Aorta (tissue), 5 donors: ENCODE measurements at places on chromosomes 3 and 15. TPM values are rescaled to one million over a fixed set of nuclear protein-coding genes. Genes with fewer than 3 reads are reported as not detected.
A peak's percentile ranks its signal among the peaks of the same experiment; 100 is the strongest.

SLITRK3 gene
- total RNA-seq: 0.26 TPM

GRCh38 chr15:60343221-60343970, 54.4 kb downstream of the ANXA2 start:
- no peaks in the 10 kb centered on the region for H3K27me3 ChIP-seq
- peaks cover 2% of the 10 kb centered on the region for H3K36me3 ChIP-seq
- H3K4me3 ChIP-seq: no peak overlapping the region
- DNase-seq: no peak

GRCh38 chr15:29925227-29926082, 103.2 kb upstream of the TJP1 start:
- no peak overlapping the region for H3K4me3 ChIP-seq
- DNase-seq: peak; percentile 90
- H3K4me1 ChIP-seq: peaks cover 2% of the 10 kb centered on the region
- H3K36me3 ChIP-seq: no peaks in the 10 kb centered on the region
- H3K27ac ChIP-seq: peak overlapping the region; percentile 47

DNA sequence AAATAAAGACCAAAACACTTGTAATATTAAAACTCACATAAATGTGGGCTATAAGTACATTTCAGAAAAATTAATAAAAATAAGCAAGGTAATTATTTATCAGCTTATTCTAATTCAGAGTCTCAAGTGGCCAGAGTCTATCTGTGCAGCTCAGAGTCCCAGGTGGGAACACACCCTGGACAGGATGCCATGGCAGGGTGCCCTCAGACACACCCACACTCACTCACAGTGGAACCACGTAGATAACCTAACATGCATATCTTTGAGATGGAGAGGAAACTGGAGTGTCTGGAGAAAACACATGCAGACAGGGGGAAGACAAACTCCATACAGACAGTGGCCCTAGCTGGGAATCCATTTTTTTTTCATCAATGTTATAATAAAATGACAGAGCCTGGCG, 37.2 kb downstream of the FSIP1 start:
- no peaks in the 10 kb centered on the region for H3K4me1 ChIP-seq
- H3K36me3 ChIP-seq: no peaks in the 10 kb centered on the region
- no peak overlapping the region for H3K4me3 ChIP-seq

- DNase-seq: no peak
- no peaks in the 10 kb centered on the region for H3K36me3 ChIP-seq
- H3K4me3 ChIP-seq: no peak overlapping the region
- H3K27me3 ChIP-seq: no peaks in the 10 kb centered on the region
- no peak overlapping the region for H3K27ac ChIP-seq
- no peaks in the 10 kb centered on the region for H3K4me1 ChIP-seq
Measured at GRCh38 chr3:100395679-100396431, 5.0 kb downstream of the TOMM70 start.
